ENCODE measurements at places on chromosomes 11 and 22.

DNA sequence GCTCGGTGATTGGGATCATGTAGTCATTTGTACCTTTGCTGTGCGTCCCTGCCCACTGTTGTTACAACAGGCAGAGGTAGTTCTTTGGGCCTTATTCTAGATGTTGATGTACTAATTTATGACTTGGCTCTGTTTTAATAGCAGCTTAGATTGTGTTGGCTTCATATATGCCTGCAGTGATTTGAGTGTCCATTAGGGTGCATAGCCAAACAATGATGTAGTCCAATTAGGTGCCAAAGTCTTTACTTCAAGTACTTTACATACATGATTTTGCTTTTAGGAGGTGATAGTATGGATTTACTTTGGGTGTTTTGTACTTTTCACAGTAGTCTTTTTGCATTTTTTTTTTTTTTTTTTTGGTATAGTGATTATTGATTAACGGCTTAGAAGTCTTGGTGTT, 46.4 kb downstream of the PPP6R3 start:
- DNase-seq, result no peak

DNA sequence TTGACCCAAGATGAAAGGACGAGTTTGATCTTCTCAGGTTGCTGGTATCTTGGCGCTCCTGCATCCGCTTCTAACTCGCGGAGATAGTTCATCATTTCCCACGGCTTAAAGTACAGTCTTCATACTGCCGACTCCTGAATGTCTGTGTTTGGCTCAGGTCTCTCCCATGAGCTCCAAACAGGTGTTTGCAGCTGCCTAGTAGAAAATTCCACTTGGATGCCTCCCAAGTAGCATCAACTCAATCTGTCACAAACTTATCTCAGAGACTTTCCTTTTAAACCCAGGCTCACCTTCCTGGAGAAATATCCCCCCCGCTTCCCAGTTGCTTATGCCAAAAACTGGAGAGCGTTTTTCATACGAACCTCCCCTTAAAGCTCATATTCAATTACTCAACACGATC, 986.5 kb downstream of the TBC1D22A start:
- DNase-seq, result no peak

GRCh38 chr11:17722000-17722643, 2.8 kb downstream of the MYOD1 start:
- peak; percentile 20 for DNase-seq

DNA sequence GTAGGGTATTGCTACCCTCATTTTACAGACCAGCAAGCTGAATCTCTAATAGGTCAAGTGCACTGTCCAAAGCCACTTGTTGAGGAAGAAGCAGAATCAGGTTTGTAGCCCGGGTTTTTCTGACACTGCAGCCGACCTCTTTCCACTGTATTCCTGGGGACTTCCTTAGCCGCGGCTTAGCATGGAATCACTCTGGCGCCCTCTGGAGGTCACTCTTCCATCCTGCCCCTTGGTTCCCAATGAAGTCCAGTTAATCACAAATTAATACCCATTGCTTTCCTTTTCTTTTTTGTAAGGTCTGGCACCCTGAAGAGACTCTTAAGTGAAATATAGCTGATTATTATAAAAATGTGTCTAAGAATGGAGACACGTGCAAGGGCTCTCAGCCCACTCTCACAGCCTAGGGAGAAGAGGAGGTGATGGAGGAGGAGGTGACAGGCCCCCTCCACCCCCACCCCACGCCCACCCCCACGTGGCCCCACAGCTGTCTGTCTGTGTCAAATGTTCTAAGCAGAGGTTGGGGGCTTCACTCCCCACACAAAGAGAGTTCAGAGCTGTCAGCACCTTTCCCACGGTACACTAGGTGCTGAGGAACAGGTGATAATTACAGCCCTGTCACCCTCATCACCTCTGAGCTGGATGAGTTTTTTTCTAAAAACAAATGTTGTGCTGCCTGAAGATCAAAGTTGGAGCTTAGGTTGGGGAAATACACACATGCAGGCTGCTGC, 57.7 kb upstream of the DRD2 start:
- DNase-seq, result peak; percentile 41

- no peak for DNase-seq
These were observed 635.5 kb downstream of the NTM start for GRCh38 chr11:132005887-132006286.

- no peak for DNase-seq
These were observed 30.9 kb downstream of the BIRC2 start for GRCh38 chr11:102377891-102378290.

- DNase-seq, result peak; percentile 18
These were observed 45.9 kb downstream of the ARHGAP32 start for GRCh38 chr11:129146191-129146590.

DNA sequence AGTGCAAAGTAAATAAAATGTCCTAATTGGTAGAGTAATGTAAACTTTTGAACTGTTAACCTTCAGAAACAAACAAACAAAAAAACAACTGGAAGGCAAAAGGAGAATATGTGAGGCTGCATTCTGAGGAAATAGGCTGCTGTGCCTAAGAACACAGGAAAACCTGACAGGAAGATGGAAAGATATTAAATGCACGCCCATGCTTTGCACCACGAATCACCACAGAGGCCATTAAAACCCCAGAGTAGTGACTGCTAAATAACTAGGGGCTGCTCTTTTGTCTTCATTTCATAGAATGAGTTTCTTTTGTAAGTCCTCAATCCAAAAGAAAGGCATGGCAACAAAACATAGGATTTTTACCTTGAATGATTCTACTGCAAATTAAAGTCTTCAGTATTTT, 436.0 kb downstream of the RAB38 start:
- DNase-seq, result no peak

DNA sequence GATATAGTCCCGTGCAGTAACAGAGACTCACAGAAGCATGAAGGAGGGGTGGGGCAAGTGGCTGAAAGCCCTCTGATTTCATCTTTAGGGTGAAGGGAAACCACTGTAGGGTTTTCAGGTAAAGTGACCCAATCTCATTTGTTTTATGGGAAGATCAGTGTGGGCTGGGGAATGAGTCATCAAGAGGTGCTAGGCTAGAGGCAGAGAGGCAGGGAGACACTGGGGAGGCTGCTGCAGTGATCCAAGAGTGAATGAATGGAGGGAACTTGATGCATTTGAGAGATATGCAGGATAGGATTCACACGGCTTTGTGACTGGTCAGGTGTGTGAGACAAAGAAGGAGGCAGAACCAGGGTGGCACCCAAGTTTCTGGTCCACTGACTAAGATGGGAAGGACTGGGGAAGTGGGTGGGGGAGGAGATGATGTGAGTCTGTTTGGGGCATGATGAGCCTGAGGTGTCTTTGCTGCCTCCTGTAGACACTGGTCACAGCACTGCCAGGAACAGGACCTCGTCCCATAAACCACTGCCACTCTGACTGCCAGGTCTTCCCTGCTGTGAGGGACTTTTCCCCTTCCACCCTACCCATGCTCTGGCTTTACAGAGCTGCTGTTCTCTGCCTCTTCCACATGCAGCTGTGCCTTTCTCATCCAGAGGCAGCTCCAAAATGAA, 239.0 kb downstream of the TENM4 start:
- peak; percentile 9 for DNase-seq

DNA sequence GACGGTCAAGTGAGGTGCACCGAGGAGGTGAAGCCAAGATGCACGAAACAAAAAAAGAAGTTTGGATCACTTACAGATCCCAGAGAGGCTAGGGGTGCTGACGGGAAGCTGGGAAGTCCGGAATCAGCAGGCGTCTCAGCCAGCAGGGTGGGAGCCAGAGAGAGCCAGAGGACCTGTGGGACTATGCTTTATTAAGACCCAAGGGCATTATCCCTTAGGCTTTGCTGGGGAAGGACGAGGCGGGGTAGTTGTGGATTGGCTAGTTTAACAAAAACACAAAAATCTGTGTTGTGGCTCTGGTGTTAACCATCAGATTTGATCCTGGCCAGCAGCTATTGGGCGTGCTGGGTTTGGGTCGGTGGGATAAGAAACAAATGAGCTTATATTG, 427.1 kb downstream of the DYNC2H1 start:
- no peak for DNase-seq

DNA sequence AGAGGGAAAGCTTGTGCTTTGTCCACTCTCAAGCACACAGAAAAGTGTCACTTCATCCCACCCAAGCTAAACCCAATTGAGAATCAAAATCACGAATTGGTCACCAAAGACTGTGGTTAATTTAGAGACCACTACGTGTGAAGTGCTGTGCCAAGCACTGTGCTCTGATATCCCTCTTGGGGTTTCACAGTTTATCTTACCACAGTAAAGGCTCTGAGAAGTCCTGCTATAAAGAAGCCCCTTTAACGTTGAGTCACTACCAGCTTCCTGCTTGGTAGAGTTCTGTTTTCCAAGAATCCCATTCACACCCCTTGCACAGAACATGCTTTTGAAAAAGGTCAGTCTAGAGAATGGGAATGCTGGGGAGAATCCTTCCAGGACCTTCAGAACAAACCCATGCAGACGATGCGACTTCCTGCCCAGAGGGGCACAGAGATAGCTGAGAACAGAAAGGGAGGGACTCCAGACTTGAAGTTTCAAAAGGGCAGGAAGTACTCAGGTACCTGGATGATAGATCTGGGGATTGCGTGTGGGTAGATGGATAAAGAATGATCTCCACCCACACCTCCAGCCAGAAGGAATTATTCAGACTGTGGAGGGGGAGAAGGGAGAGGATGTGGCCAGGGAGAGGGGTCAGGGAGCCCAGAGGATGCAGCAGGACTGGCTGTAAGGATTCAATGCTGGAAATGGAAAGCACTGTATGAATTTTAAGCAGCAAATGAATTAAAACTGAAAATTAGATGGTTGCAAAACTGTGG, 18.1 kb upstream of the TSPAN18 start:
- DNase-seq, result peak; percentile 90

DNA sequence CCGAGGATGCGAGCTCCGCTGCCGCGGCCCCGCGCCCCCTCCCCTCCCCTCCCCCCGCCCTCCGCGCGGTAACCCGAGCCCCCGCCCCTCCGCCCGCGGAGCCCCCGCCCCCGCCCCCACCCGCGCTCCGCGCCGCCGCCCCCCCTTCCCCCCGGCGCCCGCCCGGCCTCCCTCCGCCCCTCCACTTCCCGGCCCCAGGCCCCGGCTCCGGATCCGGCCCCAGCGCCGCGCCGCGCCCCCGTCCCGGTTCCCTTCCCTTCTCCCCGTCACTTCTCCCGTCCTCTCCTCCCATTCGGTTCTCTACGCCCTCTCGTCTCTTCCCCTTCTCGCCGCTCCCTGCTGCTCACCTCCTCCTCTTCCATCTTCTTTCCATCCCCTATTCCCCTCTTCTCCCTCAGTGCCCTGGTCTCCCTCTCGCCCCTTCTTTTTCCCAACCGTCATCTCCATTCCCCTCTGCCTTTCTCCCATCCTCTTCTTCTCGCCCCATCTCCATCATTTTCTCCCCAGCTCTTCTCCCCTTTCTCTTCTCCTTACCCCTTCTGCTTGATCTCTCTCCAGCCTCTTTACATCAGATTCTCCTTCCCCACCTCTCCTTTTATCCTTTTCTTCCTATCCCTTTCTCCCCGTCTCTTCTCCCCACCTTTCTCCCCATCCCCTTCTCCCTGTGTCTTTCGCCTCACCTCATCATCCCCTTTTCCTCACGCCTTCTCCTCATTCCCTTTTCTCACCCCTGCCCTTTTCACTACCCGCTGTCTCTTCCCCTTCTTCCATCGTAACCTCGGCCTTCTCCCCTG, at the start of gene DCHS1:
Gene DCHS1 (minus strand): TSS at position 20 of the 794 bp plus-strand sequence. CDS start 14,196 bp downstream, outside the sequence.
- DNase-seq, result no peak

GRCh38 chr11:11620921-11621572, 758 bp downstream of the GALNT18 start:
- DNase-seq, result no peak
